Activated CD8-positive, alpha-beta T cell treated with anti-CD3 and anti-CD28 coated beads, Interleukin-2, amount 10 ng/mL, durations not matched to agents 7 days and 5 days (primary cell): ENCODE measurements at places on chromosomes 7 and 10.

DNA sequence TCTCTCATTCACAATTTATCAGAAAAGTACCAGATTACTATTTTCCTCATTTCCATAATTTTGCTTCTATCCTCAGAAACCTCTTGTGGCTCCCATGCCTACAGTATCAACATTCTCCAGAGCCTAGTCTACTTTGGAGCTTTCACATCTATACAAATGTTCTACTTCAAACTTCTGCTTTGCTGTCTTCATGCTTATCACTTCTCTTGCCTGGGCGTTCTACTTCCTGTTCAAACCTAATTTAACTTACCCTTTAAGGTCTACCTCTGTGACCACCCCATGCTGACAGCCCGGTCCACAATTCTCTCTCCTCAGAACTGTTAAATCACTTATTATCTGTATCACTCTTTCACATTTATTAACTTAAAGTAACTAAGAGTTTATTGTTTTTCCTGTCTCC lies 6.1 kb upstream of the PTPN12 start:
- no peak for DNase-seq

DNA sequence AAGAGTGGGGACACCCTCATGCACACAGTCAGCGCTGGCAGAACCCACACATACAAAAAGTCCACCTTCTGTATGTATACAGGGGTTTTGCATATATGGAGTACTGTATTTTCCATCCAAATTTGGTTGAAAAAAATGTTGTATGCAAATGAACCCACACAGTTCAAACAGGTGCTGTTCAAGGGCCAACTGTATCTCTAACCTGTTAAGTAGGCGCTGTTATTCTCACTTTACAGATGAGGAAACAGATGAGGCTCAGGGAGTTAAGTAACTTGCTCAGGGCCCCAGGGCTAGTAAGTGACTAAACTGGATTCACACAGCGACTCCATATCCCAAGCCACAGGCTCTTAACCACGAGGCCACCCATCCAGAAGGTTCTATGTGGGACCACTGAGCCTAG lies 69.9 kb downstream of the C10orf105 start:
- DNase-seq = no peak

- peak; percentile 41 for DNase-seq
Observed at GRCh38 chr10:5890452-5890915, 441 bp downstream of the FBH1 start.

- no peak for DNase-seq
Observed at GRCh38 chr10:112335111-112335867, 38.6 kb upstream of the ACSL5 start.

DNA sequence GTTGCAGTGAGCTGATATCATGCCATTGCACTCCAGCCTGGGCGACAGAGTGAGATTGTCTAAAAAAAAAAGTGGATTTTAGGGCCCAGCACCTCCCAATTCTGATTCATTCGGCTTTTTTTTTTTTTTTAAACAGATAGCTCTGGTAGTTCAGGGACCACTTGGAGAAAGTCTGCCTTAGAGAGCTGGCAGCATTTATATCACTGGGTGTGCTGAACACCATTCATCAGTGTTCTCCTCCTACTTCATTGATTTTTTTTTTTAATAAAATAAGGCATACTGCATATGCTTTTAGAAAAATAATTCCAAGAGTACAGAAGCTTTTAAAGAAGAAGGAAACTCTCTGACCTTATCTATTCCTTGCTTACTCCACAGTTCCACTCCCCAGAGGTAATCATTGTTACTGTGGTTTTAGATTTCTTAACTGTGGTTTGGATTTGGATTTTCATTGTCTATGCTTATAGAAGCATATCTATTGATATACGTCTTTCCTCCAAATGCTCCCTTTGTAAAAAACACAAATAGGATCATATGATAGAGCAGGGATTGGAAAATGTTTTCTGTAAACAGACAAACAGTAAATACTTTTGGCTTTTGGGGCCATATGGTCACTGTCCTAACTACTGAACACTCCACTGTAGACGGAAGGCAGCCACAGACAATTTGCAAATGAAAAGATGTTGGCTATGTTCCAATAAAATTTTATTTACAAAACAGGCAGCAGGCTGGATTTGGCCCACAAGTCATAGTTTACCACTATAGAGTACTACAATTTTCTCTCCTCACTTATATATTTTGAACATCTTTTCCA lies 21.1 kb upstream of the SAR1A start:
- DNase-seq = no peak

- DNase-seq = no peak
Observed at GRCh38 chr7:118573085-118573484, 348.6 kb downstream of the ANKRD7 start.

DNA sequence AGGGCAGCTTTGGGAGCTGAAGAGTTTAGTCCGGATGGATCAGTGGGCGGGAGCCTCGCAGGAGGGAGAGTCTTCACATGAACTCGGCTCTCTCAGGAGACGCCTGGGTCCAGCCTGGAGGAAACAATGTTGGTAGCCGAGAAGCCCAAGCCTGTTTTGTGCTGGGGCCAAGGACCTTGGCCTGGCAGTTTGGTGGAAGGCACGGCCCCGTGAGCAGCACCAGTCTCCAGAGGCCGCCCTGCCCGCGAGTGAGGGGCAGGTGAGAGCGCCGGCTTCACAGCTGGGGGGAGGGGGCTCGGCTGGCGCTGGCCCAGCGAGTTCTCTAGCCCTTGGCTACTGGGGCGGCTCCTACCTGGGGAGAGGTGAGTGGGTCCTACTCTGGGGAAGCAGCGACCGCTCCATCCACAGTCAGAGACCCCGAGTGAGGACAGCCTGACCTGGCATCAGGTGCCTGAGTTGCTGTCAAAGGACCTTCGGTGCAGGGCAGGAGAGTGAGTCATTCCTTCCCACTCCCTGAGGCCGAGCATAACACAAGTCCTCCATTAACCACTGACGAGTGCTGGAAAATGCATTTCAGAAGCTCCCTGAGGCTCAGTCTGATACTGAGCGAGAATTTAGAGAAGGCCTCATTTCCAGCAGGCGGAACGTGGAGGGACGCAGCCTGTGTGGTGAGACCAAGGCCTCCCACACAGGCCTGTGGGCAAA lies 89.3 kb upstream of the DIP2C start:
- no peak for DNase-seq

DNA sequence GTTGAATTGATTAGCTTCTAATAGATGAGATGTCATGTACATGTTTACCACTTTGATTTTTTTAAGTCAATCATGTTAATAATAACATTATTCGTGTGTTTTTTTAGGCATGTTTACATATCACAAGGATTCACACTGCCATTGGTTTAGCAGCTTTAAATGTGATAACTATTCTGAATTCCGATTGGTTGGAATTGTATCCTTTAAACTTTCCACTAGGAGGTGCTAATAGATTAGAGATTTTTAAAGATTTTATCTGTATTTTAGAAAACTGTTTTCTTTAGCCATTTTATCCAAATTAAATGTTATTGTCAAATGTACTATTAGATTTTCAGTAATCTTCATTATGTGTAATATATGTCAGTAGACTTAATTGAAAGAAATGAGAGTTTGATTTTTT lies 83.2 kb downstream of the HECTD2 start:
- DNase-seq = no peak

- DNase-seq = no peak
Observed at GRCh38 chr7:74044366-74045350, 16.7 kb downstream of the ELN start.

- DNase-seq = no peak
Observed at GRCh38 chr10:62113680-62114079, 155.0 kb downstream of the RTKN2 start.

- DNase-seq = no peak
Observed at GRCh38 chr7:105587909-105588635, 6.8 kb upstream of the EFCAB10 start.

DNA sequence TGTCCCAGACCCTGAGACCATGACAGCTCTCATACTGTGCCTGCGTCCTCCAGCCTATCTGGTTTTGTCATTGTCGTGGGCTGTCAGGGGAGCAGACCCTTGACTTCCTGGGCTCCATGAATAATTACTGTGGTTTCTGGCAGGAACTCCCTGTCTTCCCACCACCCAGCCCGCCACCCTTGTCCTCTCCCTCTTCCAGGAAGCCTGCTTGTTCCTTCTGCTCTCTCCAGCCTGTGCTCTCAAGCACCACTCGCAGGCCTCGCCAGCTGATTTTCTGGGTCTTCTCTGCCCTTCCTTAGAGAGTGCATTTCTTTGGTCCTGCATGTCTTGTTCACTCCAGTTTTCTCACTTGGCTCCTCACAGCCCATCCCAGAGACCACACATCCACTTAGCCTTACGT lies 224.5 kb upstream of the INHBA start:
- DNase-seq = no peak

DNA sequence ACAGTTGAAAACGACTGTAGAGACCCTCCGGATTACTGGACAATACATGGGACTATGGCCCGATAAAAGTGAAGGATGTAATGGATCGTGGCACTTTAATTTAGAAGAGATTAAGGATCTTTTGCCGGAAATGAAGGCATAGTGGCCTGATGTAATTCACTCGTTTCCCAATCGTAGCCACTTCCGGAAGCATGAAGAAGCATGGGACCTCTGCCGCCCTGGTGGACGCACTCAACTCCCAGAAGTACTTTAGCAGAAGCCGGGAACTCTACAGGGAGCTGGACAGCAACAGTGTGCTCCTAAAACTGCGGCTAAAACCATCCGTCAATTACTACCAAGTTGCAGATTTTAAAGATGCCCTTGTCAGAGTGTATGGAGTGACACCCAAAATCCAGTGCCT lies 59.6 kb upstream of the NUPR2 start:
- DNase-seq = no peak

DNA sequence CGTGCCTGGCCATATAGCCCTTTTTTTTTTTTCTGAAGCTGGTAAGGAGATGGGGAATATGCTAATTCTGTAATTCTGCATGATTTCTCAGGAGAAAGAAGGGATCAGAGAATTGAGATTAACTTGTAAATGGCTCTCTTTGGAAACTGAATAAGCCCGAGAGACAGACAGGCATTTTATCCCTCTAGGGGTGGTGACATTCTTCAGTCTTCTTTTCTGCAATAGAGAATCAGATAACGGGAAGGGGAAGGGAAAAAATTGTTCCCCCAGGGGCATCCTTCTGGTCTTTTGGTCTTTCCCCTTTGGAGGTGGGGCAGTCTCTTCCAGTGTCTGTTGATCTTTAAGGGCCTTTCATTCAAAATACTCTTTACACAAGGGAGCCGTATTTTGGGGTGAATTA lies 34.2 kb downstream of the HK1 start:
- no peak for DNase-seq

GRCh38 chr10:551373-552252 lies 137.9 kb downstream of the DIP2C start:
- no peak for DNase-seq

DNA sequence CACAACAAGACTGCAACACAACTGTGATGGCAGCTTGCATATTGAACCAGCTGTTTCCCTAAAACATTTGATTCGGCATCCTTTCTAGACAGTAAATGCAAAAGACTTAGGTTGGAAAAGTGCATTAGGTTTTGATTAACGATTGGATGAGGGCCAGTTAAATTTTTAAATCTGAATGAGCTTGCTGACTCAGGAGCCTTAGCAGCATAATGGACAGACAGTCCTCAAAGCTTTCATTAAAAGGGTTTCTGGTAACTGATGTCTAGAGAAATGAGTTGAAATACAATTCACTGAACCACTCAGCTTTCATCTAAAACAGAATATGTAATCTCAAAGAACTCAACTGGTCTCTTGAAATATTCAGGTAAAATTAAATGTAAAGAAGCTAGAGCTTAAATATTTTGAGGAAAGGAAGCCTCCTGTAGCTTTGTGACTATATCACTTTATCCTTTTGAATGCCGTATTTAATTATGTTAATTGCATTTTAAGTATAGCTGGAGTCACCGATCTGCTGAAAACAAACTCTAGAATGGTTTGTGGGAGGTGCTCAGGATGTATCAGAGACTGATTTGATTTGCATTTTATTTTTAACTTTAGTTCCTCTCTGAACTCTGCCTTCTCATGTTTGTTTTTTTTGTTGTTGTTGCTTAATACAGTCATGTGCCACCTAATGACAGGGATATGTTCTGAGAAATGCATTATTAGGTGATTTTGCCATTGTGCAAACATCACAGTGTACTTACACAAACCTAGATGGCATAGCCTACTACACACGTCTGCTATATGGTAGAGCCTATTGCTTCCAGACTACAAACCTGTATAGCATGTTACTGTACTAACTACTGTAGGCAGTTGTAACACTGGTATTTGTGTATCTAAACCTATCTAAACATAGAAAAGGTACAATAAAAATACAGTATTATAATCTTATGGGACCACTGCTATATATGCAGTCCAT lies 29.2 kb upstream of the ATRNL1 start:
- DNase-seq = no peak

DNA sequence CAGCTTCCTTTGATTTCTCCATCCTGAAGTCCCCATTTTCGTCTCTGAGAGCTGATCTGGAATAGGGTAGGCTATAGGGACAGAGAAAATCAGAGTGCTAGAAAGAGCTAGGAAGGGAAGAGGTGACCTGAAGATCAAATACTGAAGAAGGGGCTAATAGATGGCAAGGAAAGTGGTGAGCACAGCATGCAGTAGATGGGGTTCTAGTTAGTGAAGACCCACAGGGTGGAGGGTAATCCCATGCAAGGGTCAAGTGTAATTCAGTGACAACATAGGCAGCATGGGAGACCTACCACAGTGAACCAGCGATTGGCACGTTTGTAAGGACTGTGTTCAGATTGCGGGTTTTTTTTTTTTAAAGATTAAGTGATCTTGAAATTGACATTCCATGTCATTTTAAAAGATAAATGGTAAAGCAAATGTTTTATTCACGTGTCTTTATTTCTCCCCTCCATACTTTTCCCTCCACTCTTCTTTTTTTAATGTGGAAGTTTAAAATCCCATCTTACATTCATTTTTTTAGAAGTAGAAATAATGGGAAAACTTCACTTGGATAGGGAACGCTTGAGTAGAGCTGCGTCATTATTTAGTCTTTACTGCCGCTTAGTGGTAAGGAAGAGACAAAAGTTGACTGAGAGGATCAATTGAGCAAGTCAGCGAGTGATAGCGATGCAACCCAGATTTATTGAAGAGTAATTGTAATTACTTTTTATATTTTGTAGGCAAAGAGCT lies 21.0 kb upstream of the ABI1 start:
- no peak for DNase-seq

DNA sequence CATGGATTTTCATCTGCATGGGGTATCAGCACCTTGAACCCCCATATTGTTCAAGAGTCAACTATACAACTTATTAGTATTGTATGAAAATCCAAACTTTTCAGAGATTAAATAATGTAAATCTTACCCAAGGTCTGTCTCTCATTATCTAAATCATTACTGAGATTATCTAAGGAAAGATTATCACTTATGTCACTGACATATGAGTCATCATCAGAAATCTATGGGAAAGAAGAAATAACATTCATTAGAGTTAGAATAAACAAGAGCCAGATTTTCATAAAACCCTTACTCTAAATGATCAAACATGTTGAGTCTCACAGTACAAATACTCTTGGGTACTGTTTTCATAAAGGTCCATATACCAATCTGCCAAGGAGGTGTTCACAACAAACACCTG lies 83.3 kb upstream of the GSDME start:
- no peak for DNase-seq
